Amygdala (tissue), 56 donors: ENCODE measurements at places on chromosomes 1 and 21.

DNA sequence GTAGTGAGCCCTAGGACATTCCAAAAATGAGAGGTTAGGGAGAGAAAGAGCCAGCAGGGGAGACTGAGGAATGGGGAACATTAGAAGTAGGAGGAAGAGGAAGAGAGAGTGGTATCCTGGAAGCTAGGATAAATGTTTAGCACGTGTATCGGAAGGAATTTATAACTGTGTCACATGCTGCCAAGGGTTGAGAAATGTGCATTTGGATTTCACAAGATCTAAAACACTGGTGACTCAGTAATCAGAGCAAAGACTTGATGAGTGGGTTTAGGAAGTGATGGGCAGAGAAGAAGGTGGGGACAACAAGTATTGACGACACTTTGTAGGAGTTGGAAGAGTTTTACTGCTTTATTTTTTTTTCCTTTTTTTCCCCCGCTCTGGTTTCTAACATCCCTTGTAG is 193.9 kb downstream of the FMN2 start:
- DNase-seq, result no peak

DNA sequence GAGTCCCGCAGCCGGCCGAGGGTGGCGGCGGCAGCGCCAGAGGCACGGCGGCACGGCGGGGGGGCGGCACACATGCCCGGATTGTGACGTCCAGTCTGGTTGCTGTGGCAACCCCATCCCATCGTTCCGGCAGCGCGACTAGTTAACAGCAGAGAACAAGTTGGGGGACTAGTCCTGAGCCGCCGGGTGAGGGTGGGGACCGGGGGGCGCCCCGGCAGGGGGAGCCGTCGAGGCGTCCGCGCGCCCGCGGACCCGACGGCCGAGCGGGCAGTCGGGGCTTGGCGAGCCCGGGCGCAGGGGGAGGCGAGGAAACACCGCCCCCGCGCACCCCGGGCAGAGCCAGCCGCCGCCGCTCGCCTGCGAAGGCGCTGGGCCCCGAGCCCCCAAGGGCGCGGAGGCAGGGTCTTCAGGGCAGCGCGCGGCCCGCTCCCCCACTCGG is at the start of gene CHD5:
CHD5 (minus strand) TSS at position 54 of the 439 bp plus-strand sequence. CDS start 298 bp downstream, outside the sequence.
- DNase-seq, result no peak

DNA sequence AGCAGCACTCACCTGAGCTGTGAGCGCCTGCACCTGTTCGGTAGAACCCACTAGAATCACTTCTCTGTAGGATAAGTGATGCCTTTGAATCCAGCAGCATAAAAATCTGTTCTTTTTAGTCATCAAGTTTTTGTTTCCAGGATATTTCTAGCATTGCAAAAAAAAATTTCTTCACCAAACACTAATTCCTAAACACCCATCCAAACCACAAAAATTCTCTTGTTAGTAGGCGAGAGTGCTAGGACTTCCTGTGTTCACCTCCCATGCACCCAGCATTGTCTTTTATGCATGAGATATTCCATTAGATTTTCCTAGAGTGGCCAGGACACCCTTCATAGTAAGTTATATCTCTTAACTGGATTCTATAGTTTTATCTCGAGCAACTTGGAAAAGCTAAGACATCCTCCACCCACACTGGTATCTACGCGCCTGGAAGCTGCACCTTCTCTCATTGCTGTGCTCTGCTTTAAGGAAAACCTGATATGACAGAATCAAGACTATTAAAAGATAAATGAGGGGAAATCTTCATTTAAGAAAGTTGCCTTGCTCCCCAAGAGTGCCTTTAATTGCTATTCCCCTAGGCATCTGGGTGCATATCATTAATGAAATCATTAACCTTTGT is 12.3 kb downstream of the SERTAD4 start:
- DNase-seq, result no peak

- DNase-seq, result no peak
Measured at GRCh38 chr1:229907884-229908638, 159.0 kb upstream of the GALNT2 start.
